Fibroblast of gingiva (primary cell): ENCODE measurements at places on chromosomes 6 and 20.

GRCh38 chr20:49608752-49609670 is 41.1 kb upstream of the PTGIS start:
- DNase-seq, result no peak

DNA sequence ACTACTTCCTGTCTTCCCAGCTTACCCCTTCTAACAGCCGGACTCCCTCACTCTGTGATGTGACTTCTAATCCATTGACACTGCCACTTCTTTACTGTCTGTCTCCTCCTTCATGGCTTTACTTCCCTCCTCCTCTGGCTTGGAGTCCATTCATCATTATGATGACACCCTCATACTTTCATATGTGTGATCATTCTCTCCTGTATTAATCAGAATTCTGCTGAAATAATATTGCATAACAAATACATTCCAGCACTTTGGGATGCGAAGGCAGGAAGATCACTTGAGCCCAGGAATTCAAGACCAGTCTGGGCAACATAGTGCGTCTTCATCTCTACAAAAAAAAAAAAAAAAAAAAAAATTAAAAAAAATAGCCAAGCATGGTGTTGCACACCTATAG is 147.9 kb upstream of the BTBD3 start:
- DNase-seq, result no peak

GRCh38 chr6:130843575-130844320 is 16.5 kb downstream of the SMLR1 start:
- DNase-seq, result peak; percentile 33

DNA sequence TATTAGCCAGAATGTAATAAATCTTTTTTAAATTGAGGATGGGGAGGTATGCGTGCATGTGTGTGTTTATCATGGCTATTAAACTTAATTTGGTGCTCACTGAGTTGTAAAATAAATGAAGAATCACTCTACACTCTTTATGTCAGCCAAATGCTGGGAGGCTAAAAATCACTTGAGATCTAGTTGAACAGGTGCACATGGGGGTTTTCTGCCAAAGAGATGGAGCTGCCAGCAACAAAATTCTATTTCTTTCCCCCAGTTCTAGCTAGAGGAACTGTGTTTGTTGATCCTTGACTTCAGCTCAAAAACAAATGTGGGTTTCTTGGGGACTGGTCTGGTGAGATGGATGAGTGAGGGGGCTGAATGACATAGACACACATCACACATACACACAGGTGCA is 183.3 kb upstream of the BTBD3 start:
- no peak for DNase-seq

DNA sequence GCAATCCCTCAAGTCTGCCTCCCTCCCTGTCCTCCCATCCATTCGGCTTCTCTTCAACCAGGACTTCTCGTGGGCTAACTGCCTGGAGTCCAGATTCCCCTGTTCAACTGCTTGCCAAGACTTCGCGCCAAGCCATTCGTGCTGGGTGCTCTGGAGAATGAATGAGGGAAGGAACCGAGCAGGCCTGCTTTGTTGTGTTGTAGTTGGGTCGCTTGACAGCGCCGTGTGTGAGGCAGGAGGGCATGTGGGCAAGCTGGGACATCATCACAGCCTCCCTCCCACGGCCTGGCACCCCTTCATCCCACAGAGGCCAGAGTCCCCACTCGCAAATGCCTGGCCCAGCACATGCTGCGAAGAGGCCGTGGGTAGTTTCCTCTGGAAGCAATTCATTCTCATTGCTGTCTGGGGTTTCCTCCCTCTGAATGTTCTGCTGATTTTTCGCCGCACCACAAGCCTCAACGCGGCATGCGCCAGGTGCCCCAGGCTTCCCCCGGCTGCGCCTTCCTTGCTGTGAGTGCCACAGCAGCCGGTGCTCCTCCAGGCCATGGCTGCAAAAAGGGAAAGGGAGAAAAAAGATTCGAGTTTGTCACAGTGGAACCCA is 336.0 kb downstream of the QKI start:
- DNase-seq, result no peak

GRCh38 chr20:35394271-35394670 is 17.5 kb downstream of the UQCC1 start:
- DNase-seq, result no peak

DNA sequence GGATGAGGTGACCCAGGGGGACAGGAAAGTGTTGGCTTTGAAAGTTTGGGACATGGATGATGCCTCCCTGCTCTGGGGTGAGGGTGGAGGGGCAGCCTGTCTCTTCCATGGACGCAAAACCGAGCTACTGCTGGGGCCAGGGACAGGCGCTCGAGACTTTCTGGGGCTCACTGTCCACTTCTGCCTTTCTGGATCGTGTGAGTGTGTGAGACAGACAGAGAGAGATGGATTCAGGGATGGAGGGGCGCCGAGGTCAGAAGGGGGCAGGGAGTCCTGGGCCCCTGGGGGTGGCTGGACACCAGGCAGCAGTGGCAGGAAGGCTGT is 78.0 kb upstream of the GATA5 start:
- DNase-seq, result no peak

GRCh38 chr6:31267651-31268368 is 4.1 kb downstream of the HLA-C start:
- no peak for DNase-seq

DNA sequence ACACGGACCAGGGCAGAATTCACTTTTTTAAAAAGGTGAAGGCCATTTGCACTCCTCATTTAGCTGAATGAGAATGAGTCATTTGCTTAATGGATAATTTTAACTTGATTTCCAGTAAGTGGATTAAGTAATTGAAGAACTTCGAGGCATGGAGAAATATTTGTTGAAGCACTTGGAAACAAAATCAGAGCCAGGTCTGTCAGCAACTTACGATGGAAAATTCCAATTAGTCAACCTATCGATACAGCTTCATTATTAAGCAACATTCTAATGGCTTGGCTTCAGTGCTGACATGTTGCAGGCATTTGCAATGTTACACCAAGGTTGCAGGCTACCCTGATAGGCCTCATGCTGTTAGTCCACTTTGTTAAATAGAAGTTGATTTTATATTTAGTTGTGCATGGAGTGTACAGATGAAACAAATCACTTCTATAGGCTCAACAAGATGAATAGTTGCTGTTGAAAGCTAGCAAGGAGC is 423.5 kb upstream of the SLC35B3 start:
- DNase-seq, result peak; percentile 42
